ENCODE measurements at places on chromosomes 2 and 18.

GRCh38 chr2:199147216-199147615 is 310.5 kb downstream of the SATB2 start:
- no peak for DNase-seq

DNA sequence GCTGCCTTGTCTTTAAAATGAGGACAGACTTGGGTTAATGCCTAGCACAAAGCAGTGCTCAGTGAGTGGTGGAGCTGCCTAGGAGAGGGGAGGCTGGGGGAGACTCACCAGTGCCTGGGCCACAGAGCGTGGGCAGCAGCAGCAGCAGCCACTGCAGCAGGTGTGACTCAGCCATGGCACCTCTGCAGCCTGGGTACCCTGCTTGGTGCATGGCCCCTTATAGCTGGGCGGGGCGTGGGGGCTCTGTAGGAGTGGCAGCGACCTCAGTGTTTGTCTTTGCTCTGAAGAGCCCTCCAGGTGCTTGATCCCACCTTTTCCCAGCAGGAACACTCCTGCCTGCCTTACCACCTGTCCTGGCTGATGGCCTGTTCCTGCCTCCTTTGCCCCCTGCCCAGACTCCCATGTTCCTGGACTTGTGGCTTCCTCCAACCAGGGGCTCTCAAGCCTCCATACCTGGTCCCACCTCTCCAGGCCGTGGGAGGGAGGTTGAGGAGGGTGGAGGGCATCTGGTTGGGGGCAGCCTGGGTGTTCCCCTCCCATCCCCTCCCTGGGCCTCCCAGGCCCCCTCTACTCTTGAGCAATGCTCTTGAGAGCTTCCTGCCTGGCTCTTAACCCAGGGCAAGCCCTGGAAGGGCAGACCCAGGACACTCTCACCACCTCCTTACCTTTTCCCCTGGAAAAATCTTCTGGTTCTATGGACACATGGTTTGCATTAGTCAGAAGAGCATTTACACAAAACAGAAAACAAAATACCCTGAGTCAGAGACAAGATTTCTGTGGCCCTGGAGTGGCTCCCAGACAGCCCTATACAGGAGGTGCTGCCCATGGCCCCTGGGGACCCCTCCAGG is at the start of gene SFTPB:
Gene SFTPB, minus strand, starts transcription at position 191 of the 848 bp plus-strand sequence. Its CDS starts 16 bp downstream, at position 175.
- no peak for DNase-seq

- no peak for DNase-seq
These were observed 13.4 kb downstream of the CCDC150 start for GRCh38 chr2:196652869-196653268.

- no peak for DNase-seq
These were observed 232.9 kb upstream of the TANK start for GRCh38 chr2:160927324-160927723.

GRCh38 chr2:98026927-98027522 is 31.3 kb upstream of the TMEM131 start:
- no peak for DNase-seq

GRCh38 chr2:180781276-180781675 is 199.1 kb upstream of the UBE2E3 start:
- no peak for DNase-seq

DNA sequence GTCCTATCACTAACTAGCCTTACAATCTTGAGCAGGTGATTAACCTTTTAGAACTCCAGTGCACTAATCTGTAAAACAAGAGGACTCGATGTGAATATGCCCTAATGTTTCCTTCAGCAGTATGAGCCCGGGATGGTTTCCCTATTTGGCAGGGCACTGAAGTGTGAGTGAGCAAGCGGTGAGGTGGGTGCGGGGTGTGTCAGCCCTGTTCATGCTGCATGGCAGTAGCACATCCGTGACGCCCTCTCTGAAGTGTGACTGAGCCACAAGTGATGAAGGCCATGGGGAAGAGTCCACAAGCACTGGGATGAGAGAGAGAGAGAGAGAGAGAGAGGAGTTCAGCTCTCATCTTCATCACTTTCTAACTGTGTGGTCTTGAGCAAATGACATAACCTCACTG is 168.7 kb downstream of the SETBP1 start:
- DNase-seq, result no peak

DNA sequence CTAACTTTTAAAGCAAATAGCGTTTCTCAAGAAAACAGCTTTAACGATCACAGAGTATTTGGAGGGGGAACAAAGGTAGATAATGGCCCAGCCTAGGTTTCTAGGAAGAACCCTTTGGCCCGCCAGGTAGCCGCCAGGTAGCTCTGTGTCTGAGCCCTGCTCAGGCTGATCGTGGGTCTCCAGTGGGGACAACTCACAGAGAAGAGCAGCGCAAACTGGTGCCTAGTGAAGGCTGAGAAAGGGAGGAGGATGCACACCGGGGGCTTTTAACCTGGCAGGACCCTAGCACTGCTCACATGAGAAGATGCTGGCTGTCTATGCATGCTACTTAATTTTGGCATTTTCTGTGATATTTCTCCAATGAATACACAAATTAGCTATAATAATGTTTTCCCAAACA is 5.8 kb downstream of the NGEF start:
- DNase-seq, result no peak

DNA sequence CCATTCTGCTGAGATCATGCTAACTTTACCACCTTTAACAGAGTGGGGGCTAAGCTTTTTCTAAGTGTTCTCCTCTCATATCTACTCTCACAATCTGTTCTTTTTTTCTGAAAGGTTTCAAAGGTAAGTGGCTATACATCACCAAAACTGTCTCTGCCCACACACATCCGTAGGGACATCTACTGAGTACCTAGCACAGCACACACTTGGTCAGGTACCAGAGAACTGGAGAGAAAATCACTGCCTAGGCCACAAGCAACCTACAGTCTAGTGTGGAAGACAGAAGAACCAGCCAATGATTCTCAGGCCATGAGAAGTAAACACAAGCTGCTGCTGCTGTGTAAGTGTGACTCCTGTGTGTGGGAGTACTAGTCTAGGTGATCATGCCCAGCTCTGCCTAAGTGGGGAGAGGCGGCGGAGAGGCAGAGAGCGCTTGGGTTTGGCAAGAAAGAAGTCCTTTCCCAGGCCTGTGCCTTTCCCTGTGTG is 176.1 kb upstream of the ZFP36L2 start:
- DNase-seq, result no peak

- no peak for DNase-seq
These were observed 161.3 kb upstream of the UBE2E3 start for GRCh38 chr2:180819106-180819505.

- DNase-seq, result no peak
These were observed 49.3 kb downstream of the SP110 start for GRCh38 chr2:230170532-230170931.

Measured in NCI-H1930 (cell line).